T-helper 17 cell (primary cell): ENCODE measurements at places on chromosomes 12 and 14.

GRCh38 chr12:9390761-9391160 lies 182.6 kb upstream of the PZP start:
- H3K36me3 ChIP-seq = peaks cover 3% of the 10 kb centered on the region
- H3K27ac ChIP-seq = no peak overlapping the region
- DNase-seq = no peak
- no peak overlapping the region for H3K4me3 ChIP-seq

DNA sequence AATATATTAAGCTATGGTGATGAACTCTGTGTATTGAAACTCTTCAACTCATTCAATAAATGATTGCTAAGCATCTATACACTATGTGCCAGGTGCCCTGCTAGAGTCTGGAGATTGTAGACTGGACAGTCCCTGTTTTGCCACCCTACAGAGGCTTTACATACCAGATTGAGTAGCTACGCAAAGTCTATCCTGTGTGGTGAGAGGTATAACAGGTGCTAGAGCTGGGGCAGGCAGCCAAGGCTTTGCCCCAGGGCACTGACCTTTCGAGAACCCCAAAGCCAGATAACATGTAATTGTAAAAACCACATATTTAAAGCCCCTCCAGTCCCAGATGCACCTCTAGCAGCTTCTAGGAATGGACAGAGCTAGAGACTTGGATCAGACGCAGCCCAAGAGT lies 52.8 kb downstream of the PPM1H start:
- no peak overlapping the region for H3K4me3 ChIP-seq
- peaks cover 11% of the 10 kb centered on the region for H3K27me3 ChIP-seq
- no peak for DNase-seq
- peaks cover 3% of the 10 kb centered on the region for H3K4me1 ChIP-seq
- H3K27ac ChIP-seq = no peak overlapping the region
- H3K36me3 ChIP-seq = no peaks in the 10 kb centered on the region

DNA sequence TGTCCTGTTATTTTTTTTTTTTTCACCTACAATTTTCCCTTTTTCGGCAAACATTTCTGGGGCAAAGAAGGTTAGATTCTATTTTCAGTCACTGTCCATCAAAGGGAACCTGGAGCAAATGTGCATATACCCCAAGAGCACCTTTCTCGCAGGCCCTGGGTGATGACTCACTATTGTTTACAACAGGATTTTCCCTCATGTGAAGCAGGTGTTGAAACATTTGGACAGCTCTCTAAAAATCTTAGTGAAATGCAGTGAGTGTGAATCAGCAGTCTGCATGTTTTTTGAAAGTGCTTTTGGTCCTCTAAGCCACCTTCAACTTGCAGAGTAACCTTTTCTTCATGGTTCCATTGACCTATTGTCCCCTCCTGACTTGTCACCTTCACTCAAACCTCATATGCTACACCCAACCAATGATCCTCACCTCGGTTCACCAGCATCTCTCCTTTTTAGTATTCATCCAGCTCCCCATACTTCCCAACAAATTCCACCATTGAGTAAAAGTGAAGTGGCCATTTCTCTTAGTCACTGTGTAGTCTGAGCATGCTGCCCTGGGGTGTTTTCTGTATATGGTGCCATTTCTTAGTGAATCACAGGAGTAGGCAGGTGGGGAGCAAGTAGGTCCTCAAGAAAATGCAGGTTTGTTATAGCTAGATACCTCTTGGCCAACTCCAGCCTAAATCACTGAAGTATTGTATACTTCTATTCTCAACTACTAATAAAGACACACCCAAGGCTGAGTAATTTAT lies 260.2 kb downstream of the BMP4 start:
- no peak for DNase-seq
- H3K27me3 ChIP-seq = no peaks in the 10 kb centered on the region
- no peak overlapping the region for H3K4me3 ChIP-seq
- H3K27ac ChIP-seq = no peak overlapping the region
- H3K36me3 ChIP-seq = no peaks in the 10 kb centered on the region
- no peaks in the 10 kb centered on the region for H3K4me1 ChIP-seq

DNA sequence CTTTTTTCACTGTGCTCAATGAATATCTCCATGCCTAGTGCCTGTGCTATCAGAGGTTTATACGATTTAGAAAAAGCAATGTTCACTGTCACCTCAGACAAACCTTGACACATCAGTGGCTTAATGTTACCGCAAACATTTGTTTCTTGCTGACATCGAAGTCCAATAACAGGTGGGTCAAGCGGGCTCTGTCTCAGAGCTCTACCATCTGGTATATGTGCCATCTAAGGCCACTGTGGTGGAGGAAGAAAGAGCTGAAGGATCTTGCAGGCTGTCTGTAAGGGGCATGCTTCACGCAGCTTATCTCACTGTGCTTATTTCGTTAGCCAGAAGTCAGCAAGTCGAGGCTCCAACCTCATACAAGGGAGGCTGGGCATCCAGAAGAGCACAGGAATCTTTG lies 189.5 kb upstream of the NTF3 start:
- H3K27me3 ChIP-seq = no peaks in the 10 kb centered on the region
- H3K4me3 ChIP-seq = no peak overlapping the region
- DNase-seq = no peak

DNA sequence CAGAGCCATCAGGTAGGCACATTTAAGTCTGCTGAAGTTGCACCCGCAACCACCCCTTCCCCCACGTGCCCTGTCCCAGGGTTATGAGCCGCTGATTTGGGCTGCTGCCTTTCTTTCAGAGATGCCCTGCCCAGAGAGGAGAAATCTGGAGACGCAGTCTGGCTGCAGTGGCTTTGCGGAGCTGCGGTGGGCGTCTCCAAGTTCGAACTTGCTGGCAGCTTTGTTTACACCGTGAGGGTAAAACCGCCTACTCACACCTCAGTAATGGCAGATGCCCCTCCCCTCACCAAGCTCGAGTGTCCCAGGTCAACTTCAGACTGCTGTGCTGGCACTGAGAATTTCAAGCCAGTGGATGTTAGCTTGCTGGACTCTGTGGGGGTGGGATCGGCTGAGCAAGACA lies 14.7 kb downstream of the PTCSC3 start:
- H3K4me3 ChIP-seq = no peak overlapping the region
- no peak overlapping the region for H3K27ac ChIP-seq
- peaks cover 26% of the 10 kb centered on the region for H3K27me3 ChIP-seq
- H3K36me3 ChIP-seq = no peaks in the 10 kb centered on the region
- no peak for DNase-seq

DNA sequence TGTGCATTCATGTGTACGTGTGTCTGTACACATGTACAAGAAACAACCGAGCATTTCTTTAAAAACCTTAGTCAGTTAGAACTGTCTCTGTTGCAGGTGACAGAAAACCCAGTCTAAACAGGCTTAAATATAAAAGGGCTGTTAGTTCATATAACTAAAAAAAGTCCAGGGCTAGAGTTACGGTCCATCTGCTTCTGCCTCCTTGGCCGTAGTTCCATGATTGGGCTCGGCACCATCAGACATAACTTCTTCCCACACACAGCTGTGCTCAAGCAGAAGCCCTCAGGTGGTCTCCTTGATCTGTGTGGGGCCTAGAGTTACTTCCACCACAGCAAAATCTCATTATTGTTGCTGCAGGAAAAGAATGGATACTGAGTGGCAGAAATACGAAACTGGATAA lies 34.6 kb downstream of the CKB start:
- no peaks in the 10 kb centered on the region for H3K27me3 ChIP-seq
- H3K27ac ChIP-seq = no peak overlapping the region
- peaks cover 5% of the 10 kb centered on the region for H3K36me3 ChIP-seq
- DNase-seq = no peak
- H3K4me3 ChIP-seq = no peak overlapping the region
- H3K4me1 ChIP-seq = peaks cover 4% of the 10 kb centered on the region

- DNase-seq = no peak
- H3K27ac ChIP-seq = no peak overlapping the region
- no peak overlapping the region for H3K4me3 ChIP-seq
- H3K27me3 ChIP-seq = no peaks in the 10 kb centered on the region
- H3K4me1 ChIP-seq = no peaks in the 10 kb centered on the region
- no peaks in the 10 kb centered on the region for H3K36me3 ChIP-seq
Observed at GRCh38 chr12:78407722-78408121, 456.9 kb upstream of the SYT1 start.

GRCh38 chr12:69966409-69966808 lies 141.4 kb downstream of the MYRFL start:
- no peak overlapping the region for H3K27ac ChIP-seq
- DNase-seq = no peak
